ENCODE measurements at places on chromosomes 13 and 19.

DNA sequence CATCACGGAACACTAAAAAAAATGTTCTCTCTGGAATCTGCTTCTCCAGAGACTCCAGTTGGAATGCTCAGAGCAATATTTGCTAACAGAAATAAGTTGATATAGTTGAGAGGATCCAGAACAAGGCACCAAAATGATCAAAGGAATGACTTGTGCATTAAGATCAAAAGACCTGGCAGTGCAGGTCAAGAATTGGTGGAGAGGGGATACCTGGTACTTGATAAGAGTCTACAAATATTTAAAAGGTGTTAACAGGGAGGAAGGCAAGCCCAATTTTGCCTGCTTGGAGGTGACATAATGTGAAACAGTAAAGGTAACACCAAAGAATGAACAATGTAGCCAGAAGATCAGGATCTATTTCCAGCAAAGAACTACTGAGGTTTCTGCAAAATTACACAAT is 20.0 kb upstream of the TNFRSF19 start:
- no peak for DNase-seq

DNA sequence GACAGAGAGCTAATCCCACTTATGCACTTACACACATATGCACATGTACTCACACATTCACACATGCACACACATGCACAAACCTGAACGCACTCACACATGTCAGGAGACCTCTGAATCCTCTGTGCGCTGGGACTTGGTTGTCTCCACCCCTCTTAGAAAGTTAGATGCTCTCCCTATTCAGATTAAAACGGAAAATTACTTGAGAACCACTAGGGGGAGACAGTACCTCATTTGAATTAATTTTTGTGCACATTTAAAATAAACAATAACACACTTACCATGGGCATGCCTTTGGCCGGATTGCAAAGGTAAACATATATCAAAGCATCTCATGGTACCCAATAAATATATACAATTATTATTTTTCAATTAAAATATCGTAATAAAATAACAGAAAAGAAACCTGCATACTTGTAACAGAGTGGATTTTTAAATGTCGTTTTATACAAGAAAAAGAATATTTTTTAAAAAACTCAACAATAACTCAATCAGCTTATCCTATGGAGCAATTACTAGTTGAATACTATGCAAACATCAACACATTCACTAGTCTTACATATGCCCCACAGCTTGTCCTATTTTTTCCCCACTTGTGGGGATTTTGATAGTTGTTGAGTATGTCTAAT is 9.5 kb upstream of the LILRB4 start:
- DNase-seq: no peak

DNA sequence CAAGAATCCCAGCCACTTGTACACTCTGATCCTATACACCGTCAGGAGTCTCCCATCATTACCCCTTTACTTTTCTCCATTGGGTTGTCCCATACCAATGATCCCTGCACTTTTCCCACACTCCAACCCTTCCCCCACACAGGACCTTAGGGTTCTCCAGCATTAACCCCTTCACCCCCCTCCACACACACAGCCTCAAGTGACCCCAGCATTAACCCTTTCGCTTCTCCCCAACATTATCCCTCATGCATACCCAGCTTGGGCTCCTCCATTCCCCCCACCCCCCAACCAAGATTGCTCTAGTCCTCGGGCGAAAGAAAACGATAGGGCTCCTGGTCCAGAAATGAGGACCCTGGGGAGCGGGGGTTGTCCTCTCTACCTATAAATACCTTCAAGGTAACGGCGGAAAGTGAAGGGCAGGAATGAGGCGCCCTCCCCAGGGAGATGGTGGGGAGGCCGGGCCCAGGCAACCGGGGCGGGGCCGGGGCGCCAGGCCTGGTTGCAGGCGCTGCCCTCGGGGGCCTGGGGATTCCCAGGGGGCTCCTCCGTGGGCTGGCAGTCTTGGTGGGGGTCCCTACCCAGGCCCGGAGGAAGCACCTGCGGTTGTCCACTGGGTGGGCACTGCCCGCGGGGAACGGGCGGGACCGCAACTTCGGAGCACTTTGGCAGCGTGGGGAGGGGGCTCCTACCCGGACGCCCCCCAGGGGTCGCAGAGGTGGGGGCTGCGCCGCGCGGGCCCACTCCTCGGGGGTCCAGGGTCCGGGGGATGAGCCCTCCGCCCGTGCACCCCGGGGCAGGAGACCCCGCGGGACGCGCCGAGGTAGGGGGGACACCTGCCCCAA is 757 bp downstream of the WIZ start:
- no peak for DNase-seq

- DNase-seq: no peak
Measured at GRCh38 chr19:12774588-12775555, at the start of gene HOOK2. Gene HOOK2 (minus strand): TSS chr19:12775552. CDS start chr19:12775449, 103 bp downstream.

DNA sequence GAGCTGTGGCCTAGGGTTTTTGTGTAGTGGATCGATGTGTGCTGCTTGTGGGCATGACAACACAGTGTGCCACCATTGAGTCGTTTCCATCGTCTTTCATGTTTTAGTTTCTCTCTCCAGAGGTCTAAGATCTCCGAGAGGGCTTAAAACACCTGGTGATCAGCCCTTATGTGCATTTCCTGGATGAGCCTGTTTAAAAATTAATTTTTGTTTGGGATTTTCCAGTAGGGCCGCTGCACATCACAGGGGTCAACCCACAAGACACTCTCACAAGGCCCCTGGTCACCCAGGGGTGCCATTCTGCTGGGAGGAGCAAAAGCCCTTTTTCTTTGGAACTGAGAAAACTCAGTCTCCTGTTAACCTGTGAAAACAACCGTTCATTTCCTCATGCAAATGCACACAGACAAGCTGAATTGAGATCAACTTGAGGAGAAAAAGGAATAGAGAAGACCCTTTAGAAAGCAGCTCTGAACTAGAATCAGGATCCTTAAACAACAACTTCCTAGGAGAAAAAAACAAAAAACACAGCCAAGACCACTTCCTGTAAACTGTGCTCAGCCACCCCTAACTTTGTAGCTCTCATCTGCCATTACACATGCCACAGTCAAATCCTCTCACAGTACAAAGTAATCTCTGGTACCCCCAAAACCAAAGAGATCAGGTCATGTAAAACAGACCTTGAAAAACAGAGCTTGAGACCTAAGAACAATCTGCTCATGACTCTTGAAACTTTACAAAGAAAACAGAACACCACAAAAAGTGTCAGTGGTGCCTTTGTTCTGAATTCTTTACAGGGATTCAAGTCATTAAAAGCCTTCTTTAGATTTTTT is 8.3 kb upstream of the MTRF1 start:
- DNase-seq: no peak

DNA sequence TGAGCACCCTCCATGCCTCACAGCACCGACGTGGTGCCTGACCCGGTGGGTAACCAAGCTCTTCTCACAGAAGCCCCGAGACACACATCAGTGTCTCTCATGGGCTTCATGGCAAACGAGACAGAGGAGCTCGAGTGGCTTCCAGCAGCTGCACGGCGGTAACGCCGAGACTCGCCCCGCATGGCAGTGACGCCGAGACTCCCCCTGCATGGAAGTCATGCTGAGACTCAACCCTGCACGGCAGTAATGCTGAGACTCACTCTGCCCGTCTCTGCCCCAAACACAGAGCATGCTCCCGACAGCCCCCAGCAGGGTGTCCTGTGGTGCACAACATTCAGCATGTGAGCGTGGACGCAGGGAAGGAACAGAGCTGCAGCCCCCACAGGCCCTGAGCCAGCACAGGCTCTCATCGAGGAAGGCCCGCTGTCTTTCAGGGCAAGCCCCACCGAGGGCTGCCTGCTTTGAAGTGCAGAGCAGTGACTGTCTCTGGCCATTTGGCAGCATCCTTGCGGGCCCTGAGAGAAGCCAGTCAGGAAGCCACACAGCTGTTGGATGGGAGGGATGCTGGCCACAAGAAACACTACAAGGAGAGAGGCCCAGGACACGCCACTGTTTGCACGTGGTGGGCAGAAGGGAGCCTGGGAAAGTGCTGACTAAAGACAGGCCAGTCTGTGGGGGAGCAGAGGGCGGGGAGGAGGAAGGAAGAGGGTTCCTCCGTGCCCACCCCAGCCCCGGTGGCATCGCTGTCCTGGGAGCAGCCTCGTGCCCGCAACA is 9.5 kb downstream of the GAS6 start:
- no peak for DNase-seq

DNA sequence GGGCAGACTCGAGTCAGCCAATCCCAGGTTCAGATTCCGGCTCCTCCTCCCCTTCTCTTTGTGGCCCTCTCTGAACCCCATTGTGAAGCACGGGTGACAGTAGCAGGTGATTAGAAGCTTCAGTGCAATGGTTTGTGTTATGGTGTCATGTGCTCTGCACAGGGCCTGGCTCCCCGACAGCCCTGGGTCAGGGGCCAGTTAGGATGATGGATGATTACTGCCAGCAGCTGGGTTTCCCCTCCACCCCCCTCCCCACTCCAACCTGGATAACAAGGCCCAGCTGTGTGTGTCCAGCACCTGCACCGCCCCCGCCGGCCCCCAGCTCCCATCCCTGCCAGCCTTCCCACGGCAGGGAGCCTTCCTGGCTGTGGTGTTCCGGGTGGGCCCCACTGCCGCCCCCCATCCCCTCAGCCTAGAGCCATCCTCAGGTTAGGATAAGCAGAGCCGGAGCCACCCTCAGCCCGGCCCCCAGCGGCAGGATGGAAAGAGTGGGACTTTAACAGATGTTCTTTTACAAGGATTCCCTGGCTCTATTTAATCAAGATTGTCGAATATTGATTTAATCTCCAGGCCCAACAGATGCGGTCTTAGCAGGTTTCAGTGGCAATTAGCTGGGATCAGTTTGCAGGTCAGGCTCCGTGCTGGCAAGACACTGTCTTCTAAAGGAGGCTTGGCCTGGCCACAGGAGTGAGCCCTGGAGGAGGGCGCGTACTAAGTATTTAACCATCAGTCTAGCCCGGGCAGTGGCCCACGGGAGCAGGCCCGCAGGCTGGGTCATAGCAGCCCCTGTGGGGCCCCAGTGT is 156.2 kb downstream of the SIPA1L3 start:
- no peak for DNase-seq

DNA sequence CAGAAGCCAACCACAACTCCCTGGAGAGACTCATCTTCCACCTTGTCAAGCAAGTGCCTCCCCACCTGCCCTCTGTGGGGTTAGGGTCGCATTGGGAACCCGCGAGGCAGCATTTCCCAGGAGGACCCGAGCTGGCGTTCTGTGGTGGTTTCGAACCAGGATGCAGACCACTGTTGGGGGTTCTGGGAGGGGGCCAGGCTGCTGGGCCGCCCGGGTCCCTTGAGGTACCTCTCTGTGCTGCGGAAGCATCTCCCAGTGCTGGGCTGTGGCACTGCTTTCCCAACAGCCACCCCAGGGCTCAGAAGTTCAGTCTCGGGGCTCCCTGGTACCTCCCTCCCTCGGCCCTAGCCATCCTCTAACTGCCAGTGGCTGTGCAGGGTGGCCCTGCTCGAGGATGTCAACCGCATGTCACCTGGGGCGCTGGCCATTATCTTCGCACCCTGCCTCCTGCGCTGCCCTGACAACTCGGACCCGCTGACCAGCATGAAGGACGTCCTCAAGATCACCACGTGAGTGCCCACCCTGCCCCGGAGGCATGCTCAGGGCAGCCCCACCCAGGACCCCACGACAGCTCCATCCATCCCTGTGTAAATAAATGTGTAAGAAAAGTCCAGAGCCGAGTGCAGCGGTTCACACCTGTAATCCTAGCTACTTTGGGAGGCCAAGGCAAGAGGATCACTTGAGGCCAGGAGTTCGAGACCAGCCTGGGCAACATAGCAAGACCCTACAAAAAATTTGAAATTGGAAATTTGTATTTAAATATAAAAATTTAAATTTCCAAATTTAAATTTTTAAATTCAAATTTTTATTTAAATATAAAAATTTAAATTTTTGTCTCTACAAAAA is 8.2 kb upstream of the USE1 start:
- DNase-seq: no peak

DNA sequence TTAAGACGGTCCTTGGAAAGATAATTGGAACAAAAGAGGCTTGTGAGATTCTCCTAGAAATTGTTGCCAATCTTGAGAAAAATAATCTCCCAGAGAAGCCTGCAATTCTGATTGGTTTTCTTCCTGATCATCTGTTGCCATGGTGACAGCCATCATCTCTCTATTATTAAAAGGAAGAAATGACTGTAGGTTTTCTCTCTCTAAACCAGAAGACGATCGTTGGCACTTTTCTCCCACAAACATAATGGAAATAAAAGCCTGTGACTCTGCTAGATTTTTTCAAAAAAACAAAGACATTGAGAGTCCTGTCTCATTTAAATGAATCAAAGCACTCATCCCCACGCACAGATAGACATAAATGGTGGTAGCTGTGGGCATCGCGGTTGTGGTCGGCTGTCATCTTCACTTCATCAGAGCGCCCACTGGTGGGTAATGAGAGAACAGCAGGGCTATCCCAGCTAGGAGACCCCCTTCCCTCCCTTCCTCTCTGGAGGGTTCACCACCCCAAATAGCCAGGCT is 21.7 kb upstream of the CALM3 start:
- no peak for DNase-seq
